Stimulated activated CD8-positive, alpha-beta memory T cell treated with anti-CD3 and anti-CD28 coated beads, Interleukin-15, amount 100 ng/mL, for 1 hour (primary cell): ENCODE measurements at places on chromosomes 3 and 15.

DNA sequence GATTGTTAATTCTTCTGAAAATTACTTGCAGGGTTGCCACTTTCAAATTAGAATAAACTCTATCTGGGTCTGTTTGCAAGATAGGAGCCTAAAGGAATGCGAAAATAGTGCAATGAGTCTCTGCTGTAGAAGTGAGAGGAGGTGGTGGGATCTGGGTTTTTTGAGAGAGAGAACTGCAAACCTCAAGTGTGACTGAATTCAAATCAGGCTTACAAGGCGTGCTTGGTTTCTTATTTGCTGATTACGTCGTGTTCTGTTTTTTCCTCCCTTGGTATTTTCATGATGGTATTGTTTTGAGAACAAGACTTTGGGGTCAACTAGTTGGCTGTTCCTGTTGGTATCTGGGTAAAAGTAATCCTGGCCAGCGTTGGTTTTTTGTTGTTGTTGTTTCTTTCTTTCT is 490.9 kb upstream of the CFAP20DC start:
- DNase-seq: no peak

DNA sequence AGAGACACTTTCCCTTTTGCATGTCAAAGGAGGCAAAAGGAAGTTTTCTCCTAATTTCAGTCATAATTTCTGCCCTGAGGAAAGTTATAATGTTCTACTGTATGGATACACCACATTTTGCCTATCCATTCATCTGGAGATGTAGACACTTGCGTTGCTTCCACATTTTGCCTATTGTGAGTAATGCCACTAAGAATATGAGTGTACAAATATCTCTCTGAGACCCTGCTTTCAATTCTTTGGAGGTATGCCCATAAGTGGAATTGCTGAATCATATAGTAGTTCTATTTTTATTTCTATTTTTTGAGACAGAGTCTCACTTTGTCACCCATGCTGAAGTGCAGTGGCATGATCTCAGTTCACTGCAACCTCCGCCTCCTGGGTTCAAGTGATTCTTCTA is 3.6 kb upstream of the CD276 start:
- DNase-seq: no peak

DNA sequence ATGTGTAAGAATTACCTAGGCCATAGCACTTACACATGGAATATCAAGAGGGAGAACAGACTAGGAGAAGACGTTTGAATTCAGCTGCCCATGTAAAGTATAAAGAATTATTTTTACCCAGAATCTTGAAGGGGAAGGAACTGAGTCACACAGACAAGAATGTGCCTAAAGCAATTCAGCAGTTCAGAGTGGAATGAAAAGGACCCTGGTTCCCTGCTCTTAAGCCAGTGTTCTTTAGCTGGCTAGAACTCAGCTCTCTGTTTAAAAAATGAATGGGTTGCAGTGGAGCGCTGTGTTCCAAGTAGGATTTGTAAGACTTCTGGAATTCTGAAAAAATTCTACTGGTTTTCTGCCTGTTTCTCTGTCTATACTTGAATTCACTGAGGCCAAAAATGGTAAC is 440.2 kb downstream of the LPP start:
- no peak for DNase-seq

DNA sequence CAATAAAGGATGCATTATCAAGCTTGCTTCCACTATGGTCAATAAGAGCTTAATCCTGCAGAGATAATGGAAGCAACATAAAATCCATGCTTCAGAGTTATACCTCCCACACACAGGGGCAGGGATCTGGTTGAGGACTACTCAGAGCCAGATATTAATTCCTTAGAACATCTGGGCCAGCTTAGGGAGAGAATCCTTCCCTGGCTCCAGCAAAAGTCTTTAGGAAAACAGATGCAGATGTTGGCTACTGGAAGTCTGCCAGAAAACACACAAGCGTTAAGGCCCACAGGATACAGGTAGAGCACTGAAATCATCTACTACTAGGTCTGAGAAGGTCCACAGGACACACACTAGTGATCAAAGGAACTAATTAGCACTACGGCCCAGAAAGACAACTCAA is 25.2 kb downstream of the TMEM202 start:
- no peak for DNase-seq
